ENCODE measurements at places on chromosomes 6 and 20.

- no peak for DNase-seq
Observed at GRCh38 chr6:2754393-2754792, 3.7 kb upstream of the MYLK4 start.

GRCh38 chr6:69732045-69732444, 64.8 kb downstream of the LMBRD1 start:
- DNase-seq: peak; percentile 13

DNA sequence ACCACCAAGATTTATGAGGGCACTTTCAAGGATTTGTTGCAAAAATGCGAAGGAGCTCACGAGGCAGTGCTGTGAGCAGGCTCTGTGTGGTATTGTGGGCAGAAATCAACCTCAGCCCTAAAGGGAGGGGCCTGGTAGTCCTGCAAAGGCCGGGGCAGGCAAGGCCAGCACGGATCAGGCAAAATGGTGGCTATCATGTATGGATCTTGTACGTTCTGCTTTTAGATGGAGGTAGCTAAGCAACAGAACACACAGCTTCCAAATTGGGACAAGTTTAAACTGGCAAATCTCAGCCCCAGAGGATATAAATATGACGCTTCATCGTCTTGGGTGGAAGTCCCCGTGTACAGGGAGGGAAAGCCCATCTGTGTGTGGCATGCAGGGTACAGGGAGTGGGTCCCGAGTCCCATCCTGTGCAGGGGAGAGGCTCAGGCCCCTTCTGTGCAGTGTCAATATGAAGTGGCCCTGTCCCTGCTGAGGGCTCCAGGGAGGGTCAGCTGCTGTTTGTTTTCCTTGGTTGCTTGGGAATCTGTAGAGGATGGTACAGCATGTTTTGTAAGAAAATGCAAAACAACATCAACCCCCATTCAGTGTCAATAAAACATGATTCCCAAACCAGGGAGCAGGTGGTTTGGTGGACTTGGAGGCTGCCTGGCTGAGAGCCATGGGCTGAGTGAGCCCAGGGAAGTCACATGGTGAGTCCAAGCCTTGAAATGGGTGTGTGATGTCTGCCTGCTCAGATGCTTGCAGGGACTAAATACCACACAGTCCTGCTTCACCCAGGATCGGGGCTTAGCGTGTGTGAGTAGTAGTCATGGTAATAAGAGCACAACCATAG, 113.0 kb downstream of the SYCP2 start:
- DNase-seq: peak; percentile 22

DNA sequence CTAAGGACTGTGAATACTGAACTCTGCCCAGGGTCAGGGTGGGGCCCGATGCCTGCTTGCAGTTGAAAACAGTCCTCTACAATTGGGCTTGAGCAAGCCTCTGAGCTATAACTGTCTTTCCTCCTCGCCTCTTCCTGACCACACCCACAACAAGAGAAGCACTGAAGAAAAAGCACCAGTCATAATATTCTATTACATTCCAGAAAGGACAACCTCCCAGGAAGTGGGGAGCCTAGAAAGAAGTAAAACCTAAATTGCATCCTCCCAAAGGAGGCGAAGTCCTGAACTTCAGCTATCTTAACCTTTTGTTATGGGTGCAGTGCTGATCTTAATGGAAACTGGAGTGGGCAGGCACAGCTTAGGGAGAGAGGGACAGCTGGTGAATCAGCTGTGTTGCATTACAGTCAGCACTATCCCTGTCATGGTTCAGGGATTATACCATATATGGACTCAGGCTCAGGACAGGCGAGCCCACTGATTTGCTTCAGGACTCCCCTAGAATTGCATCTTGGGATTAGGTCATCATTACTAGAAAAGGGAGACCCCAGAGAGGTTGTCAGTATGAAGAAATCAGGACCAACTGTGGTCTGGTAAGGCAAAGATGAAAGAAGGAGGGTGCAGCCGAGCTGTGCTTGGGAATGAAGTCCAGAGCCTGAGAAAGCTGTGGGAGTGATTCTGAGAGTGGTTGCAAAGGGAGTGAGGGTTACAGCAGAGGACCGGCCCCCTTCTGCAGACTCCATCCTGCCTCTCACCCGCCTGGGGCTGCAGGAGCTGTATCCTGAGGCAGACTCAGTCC, 18.3 kb upstream of the TRAM2 start:
- DNase-seq: peak; percentile 63

DNA sequence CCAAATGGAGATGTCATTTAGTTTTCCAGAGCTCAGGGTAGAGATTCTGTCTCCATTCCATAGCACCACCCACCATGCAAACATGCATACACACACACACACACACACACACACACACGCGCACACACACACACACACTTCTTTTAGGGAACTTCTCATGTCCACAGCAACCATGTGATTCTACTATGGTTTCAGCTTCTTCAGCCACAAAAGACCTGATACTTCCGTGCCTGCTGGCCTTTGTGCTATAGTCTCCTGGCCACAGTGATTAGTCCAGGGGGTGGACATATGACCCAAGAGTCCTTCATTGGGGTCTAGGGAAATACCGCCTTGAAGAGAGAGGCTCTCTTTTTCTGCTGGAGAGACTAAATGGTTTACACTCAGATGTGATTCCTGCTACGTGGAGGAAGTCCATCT, 53.5 kb downstream of the CARMIL1 start:
- DNase-seq: no peak

DNA sequence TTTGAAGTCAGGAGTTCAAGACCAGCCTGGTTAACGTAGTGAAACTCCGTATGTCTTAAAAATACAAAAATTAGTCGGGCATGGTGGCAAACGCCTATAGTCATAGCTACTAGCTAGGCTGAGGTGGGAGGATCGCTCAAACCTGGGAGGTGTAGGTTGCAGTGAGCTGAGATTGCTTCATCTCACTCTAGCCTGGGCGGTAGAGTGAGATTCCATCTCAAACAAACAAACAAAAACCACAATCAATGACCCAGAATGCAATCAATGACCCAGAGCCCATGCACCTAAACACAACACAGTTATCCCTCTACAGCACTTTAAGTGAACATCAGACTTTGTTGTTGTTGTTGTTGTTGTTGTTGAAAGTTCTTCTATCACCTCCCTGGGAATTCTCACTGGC, 77.9 kb downstream of the MYB start:
- DNase-seq: no peak

DNA sequence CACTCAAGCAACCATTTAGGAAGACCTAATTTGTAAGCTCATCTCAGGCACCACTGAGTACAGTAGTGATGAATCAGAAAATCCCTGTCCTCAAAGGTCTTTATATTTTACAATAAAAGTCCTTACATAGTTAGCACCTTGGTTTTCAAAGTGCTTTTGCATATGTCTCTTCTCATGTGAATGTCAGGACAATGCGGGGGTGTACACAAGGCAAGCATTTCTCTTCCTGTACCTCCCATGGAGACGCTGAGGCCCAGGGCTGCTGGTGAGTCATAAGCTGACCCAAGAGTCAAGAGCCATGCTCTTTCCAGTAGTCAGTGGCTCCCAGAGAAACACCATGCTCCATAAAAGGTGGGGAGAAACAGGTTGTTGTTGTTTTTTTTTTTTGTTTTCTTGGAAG, 174.0 kb downstream of the GJA10 start:
- peak; percentile 92 for DNase-seq

DNA sequence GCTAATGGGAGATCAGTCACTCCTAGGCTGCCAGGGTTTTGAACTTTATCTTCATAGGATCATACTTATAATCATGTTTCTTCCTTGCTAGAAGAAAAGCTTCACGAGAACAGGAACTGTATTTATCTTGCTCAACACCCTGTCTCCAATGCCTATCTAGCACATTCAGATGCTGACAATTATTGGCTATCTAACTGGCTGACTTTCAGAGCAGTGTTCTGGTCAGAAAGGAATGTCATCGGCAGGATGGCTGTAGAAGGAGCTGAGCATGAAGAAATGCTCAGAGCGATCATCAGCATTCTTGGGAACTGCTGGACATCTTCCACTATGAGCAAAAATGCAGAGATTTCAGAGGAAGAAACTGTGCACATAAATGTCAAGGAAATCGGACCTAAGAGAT, 628.0 kb upstream of the NRSN1 start:
- DNase-seq: no peak

GRCh38 chr20:18405826-18406225, 61.0 kb downstream of the DZANK1 start:
- DNase-seq: no peak

DNA sequence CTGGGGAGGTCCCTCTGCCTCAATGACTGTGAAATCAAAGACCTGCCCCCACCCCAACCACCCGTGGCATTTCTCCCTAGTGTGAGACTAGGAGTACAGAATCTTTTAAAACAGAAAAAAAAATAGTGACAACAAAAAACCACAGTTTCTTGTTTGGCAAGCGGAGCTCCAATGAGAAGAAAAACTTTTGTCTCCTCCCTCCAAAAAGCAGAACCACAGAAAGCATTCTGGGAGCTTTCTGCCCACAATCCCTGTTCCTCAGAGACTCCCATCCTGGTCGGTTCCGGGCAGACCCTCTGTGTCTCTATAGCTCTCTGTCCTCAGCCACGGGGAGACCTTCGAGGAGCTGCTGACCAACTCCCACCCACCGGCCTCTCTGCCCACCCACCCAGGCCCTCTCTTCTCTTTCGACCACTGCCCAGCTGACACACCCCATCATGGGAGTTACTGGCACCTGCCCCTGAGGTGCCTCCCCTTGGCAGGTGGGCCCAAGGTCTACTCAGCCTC, 4.9 kb downstream of the PREX1 start:
- DNase-seq: no peak

DNA sequence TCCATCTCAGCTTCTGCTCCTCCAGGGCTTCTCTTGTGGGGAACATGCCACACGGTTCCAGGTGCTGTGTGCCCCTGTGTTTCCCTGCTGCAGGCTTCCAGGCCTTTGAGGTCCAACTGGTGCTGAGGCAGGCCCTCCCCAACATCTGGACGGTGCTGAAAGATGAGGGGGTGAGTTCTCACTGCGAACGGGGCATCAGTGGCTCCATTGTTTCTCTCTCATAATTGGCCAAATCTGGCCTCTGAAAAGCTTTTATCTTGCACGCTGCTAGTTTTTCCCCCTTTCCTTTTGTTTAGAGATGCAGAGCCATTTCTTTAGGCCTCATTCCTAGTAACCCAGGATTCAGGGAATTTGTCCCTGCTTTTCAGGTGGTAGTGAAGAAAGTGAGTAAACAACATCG, 8.6 kb downstream of the PNLDC1 start:
- DNase-seq: no peak

GRCh38 chr20:44125332-44126127, 61.5 kb downstream of the JPH2 start:
- no peak for DNase-seq

GRCh38 chr20:25214819-25215218, 19.3 kb downstream of the ENTPD6 start:
- DNase-seq: no peak

DNA sequence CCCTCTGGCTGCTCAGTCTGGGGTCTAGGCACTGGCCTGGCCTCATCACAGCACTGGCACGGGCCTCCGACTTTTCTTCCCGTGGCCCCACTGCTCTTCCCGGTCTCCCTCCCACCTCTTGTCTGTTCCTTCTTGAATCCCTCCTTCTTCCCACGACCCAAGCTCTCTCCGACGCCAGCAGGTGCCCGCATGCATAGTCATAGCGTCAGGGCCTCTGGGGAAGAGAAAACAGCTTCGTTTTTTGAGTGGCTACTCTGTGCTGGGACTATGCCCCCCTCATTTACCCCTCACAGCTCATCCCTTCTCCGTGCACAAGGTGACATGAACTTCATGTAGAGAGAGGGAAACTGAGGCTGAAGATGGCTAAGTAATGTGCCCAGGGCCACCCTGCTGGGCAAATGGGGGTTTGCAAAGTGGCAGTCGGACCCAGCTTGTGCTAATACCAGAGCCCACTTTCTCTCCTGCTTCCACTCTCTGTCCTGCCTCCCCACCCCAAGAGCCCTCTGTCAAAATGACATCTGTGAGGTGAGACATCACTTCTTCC, 59.2 kb downstream of the SYNJ2 start:
- DNase-seq: no peak

- no peak for DNase-seq
Observed at GRCh38 chr20:54512694-54513093, 37.3 kb downstream of the DOK5 start.

- DNase-seq: no peak
Observed at GRCh38 chr6:140379919-140380318, 1005.5 kb upstream of the CITED2 start.

DNA sequence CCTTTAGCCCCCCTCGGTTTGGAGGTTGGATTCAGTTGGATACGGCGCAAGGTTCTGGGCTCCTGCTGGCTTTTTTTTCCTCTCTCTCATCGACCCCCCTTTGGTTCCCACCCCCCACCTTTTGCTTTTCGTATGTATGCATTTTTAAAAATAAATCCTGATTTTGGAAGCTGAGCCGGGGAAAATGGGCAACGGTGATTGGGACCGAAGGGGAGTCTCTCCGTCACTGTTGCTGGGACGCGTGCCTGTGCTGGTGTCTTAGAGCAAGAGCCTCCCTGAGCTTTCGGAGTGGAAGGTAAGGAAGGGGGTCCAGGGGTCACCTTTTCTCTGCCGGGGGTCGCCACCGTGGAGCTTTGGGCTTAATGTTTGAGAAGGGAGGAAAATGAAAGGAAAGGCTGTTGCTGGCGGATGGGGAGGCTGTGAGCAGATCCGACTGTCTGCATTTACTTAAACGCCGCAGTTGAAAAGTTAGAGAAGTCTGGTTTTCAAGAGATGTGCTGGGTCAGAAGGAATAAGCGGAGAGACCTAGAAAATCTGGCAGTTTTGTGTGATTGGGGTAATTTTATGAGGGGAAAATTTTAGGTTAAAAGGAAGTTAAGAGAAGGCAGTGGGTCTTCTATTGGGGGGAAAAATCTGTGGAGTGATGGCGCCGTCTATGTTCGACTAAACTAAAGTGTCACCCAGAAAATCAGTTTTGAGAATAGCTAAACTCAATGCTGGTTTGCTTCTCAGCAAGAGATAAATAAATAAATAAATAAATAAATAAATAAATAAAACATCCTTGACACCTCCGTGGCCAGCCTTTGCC, 828 bp downstream of the ADGRB3 start:
- DNase-seq: no peak

GRCh38 chr6:42873313-42873712, 6.1 kb upstream of the RPL7L1 start:
- no peak for DNase-seq

- DNase-seq: no peak
Observed at GRCh38 chr6:41505122-41506049, 40.8 kb upstream of the FOXP4 start.

- DNase-seq: no peak
Observed at GRCh38 chr6:158050955-158051354, 69.3 kb downstream of the SYNJ2 start.

DNA sequence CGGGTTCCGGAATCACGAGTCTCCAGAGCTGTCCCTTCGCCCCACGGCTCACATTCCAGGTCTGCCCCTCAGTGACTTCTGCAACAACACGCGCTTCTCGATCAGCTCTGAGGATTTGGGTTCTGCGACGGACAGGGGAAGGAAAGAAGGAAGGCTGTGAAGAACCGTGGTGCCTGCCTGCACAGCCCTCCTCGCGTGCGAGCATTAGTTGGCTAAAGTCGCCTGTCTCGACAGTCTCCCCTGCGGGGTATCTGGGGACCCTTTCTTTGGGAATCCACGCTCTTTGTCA, 23.1 kb downstream of the VPS52 start:
- DNase-seq: no peak
